ENCODE measurements at places on chromosomes 3 and 15. TPM values are rescaled to one million over a fixed set of nuclear protein-coding genes. Genes with fewer than 3 reads are reported as not detected.

The XYLB gene
- 7.1 TPM for total RNA-seq

The NPAP1 gene
- total RNA-seq = not detected

The MYEF2 gene
- total RNA-seq = 8.8 TPM

The STAB1 gene
- total RNA-seq = under 0.01 TPM

The CNTN4 gene
- not detected for total RNA-seq

The CKMT1B gene
- total RNA-seq = not detected

The STX19 gene
- not detected for total RNA-seq

The CGNL1 gene
- under 0.01 TPM for total RNA-seq

The KAT2B gene
- total RNA-seq = 11.3 TPM

The OR5K2 gene
- not detected for total RNA-seq

The CCR3 gene
- total RNA-seq = 0.10 TPM

The GHSR gene
- total RNA-seq = not detected

The CD86 gene
- total RNA-seq = not detected

The PLA2G4D gene
- not detected for total RNA-seq

The SLC9A9 gene
- 0.84 TPM for total RNA-seq

The C3orf62 gene
- 0.84 TPM for total RNA-seq

The ANKRD63 gene
- not detected for total RNA-seq

The PROS1 gene
- total RNA-seq = 4.8 TPM

The CRYGS gene
- 1.1 TPM for total RNA-seq

The GABRA5 gene
- total RNA-seq = not detected

The IL12A gene
- total RNA-seq = 0.72 TPM

The EAF1 gene
- 26.0 TPM for total RNA-seq

The ZNF770 gene
- 23.4 TPM for total RNA-seq

The ZKSCAN7 gene
- 5.8 TPM for total RNA-seq

The RPUSD2 gene
- total RNA-seq = 13.2 TPM

The DPPA4 gene
- 0.10 TPM for total RNA-seq

The RASGRP1 gene
- total RNA-seq = 0.12 TPM

The GATM gene
- total RNA-seq = 0.68 TPM

The GATA2 gene
- 9.0 TPM for total RNA-seq

The CHRNA7 gene
- total RNA-seq = not detected
